Suprapubic skin (tissue), 4 donors: ENCODE measurements at places on chromosomes 3 and 15.

- no peak for DNase-seq
Observed at GRCh38 chr3:128787256-128788253, 61.6 kb downstream of the RAB7A start.

GRCh38 chr3:58484045-58484721 is 7.7 kb upstream of the KCTD6 start:
- no peak for DNase-seq

DNA sequence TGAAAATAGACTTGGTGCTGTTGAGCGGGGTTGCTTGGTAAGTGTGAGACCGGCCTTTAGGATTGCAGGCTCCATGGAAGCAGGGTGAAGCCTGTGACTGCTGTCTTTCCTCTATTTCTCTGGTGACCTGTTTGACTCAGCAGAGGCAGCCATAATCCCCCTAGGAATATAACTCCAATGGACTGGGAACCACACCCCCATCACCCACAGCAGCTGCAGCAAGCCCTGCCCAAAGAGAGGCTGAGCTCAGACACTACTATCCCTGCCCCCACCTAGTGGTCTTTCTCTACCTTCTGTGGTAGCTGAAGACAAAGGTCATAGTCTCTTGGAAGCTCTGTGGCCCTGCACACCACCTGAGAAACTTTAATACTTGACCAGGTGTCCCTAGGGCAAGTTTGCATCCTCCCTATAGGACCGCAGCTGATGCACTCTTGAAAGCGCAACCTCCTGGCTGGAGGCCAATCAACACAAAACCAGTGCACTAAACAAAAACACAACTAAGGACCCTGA is 133.6 kb upstream of the MRPL3 start:
- no peak for DNase-seq

GRCh38 chr3:147008886-147009285 is 397.5 kb downstream of the ZIC4 start:
- no peak for DNase-seq

DNA sequence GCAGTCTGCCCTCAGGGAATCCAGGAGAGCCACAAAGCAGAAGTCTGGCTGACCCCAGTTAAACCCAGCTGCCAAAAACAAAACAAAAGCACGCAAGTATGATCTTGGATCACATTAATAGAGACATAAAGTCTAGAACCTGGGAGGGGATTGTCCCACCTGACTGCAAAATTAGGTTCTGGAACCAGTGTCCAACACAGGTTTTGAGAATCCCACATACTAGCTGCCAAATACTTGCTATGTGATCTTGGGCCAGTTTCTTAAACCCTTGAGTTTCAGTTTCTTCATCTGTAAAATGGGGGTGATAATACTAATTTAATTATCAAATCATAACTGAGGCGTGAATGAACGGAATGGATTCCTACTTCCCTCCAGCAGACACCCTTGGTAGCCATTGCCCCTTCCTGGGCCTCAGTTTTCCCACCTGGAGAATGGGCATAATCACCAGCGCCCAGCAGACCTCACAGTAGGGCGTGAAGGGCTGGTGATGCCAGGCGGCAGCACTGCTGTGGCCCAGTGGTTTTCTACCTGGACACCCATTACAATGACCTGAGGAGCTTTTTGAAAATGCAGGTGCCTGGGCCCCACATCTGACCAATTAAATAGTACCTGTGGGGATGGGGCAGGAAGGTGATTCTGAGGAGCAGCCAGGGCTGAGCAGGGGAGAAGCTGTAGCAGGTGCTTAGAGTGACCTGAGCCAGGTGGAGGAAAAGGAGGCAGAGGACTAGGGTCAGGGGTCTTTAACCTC is 32.2 kb downstream of the GRIP2 start:
- no peak for DNase-seq
